ENCODE measurements at places on chromosomes 3 and 15.

DNA sequence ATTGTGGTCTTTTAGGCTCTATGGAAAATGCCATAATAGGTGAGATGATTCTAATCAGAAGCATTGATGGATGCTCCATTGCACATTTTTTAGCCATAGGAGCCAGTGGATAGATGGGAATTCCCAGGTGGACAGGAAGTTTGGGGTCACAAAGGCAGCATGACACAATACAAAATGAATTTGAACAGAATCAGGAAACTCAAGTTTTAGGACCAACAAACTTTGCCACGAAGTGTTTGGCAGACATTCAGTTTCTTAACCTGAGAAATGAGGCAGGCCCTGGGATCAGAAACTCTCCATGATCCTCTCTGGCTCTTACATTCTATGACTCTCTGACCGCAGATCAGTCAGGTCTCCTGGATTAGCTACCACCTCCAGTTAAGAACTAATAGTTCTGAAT, 275.4 kb downstream of the TIGIT start:
- DNase-seq = no peak

GRCh38 chr3:184756151-184757021, 44.5 kb upstream of the MAGEF1 start:
- no peak for DNase-seq

DNA sequence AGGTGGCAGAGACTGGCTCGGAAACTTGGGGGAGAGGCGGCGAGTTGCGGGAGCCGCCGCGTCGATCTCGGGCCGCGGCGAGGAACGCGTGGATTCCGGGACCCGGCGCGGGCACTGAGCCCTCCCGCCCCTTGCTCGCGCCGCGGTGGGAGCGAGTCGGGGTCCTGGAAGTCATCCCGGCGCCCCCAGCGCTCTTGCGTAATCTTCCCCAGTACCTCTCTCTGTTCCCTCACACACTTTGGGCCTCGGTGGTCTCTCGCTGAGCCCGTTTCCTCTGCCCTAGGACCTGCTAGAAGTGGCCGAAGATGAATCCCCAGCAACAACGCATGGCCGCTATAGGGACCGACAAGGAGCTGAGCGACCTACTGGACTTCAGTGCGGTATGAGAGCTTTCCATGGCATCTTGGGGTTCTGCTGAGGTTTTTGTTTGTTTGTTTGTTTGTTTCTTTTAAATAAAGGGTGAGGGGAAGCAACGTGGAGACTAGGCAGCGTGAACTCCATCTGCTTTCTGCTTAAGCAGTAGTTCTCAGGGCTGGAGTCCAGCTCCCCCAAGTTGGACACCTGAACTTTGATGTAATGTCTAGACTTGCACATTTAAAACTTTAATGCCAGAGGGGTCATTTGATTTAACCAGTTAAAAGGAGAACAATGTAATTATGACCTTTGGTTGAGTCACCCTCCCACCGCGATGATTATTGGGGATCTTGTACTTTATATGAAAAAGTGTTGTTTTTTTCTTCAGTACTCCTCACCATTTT, 1.3 kb downstream of the TCF12 start:
- DNase-seq = peak; percentile 9

- no peak for DNase-seq
Observed at GRCh38 chr3:131973731-131974130, 61.1 kb downstream of the CPNE4 start.

DNA sequence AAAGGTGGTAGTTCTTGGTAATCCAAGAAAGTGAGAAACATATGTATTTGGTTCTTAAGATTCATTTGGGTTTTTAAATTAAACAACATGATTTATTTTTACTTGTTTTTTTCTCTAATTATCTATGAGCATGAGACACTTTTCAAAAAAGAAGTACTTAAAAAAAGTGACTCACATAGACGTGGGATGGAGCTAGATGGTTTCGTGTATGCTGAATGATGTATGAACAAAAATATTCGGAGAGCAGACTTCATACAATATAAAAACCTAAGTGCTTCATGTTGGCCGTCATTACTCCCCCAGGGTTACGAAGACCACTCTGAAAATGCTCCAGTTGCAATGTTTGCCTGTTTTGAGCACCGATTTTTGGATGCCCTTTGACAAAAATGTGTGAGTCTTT, 90.9 kb downstream of the RORA start:
- no peak for DNase-seq
